Karpas-422 (cell line): ENCODE measurements at places on chromosomes 2 and 18.

GRCh38 chr2:55142518-55142917 lies 89.6 kb downstream of the CLHC1 start:
- no peak for DNase-seq

GRCh38 chr2:54455563-54456361 lies at the start of gene SPTBN1:
SPTBN1 (plus strand) TSS chr2:54456327; CDS start chr2:54526419, 70,092 bp downstream.
- peak; percentile 67 for DNase-seq

DNA sequence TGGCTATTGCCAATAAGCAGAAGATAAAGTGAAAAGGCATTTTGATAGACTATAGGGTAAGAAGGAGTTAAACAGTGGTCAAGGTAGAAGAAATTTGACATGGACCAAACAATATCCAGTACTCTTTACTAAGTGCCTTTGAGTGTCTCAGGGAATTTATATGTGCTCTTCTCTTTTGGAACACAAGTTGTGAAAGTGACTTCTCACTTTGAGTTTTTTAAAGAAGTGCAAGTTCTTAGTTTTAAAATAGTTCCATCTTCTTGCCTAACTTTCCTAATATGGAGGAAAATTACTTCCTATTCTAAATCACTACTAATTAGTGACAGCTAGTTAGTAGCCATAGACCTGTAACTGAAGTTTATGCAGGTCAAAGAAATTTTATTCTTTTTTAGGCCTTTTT lies 63.4 kb downstream of the AFTPH start:
- no peak for DNase-seq

GRCh38 chr18:37065254-37065653 lies 236.3 kb downstream of the KIAA1328 start:
- DNase-seq, result no peak

GRCh38 chr2:134682726-134683125 lies 36.1 kb downstream of the TMEM163 start:
- DNase-seq, result no peak

DNA sequence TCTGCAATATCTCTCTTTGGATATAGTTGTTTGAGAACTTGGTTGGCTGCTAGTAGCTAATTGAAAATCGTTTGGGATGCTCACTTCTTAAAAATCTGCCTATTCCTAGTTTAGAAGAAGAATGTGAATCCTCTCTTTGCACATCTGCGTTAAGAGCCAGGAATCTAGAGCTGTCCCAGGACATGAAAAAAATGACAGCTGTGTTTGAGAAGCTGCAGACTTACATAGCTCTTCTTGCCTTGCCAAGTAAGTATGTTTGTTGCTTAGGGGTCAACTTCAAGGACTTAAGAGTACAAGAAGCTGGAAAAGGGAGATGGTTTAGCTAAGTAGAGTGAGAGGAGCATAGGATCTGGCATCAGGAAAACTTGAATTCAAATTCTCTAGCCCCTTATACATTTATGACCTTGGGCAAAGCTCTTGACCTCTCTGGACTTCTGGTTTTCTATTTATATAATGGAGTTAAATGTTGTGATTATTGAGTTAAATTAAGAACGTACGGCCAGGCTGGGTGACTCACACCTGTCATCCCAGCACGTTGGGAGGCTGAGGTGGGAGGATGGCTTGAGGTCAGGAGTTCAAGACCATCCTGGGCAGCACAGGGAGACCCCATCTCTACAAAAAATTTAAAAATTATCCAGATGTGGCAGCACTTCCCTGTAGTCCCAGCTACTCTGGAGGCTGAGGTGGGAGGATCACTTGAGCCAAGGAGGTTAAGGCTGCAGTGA lies 55.2 kb upstream of the STON1 start:
- no peak for DNase-seq

DNA sequence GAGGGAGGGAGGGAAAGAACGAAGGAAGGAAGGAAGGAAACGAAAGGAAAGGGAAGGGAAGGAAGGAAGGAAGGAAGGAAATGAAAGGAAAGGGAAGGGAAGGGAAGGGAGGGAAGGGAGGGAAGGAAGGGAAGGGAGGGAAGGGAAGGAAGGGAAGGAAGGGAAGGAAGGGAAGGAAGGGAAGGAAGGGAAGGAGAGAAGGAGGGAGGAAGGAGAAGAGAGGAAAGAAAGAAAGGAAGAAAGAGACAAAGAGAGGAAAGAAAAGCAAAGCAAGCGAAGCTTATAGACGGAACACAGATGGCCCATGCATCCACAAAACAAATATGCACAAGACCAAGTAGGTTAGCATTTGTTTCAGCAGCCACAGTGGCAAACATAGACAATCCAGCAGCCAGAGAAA lies 20.4 kb upstream of the GALNT3 start:
- DNase-seq, result no peak

GRCh38 chr18:68431111-68431921 lies 283.6 kb downstream of the TMX3 start:
- no peak for DNase-seq

- DNase-seq, result no peak
These were observed 1.9 kb downstream of the PER2 start for GRCh38 chr2:238286551-238286950.

DNA sequence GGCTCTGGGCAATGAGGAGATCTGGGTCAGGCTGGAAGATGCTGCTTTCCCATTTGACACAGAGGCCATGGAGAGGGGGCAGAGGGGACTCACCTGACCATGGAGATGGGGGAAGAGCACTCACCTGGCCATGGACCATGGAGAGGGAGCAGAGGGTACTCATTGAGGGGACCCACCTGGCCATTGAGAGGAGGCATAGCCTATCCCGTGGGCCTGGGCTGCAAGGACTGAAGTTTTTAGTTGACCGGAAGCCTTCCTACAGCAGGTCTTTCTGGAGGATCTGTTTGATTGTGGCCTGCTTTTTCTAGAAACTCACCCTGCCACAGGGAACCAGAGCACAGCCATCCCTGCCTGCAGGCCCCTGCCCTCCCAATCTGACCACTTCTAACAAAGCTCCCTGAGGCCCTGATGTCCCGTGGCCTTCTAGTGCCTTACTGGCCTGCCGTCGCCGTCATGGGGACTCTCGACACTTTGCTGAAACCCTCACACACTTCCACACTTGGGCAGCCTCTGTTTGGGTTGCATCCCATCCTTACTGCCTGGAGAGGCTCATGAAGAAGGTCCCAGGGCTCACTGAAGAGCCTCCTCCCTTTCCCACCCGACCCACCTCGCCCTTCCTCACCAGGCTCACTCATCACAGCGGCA lies 5.1 kb upstream of the PROM2 start:
- no peak for DNase-seq

GRCh38 chr2:54669677-54670484 lies 53.6 kb upstream of the EML6 start:
- DNase-seq, result peak; percentile 60

GRCh38 chr2:80489717-80490116 lies 185.2 kb upstream of the LRRTM1 start:
- no peak for DNase-seq

DNA sequence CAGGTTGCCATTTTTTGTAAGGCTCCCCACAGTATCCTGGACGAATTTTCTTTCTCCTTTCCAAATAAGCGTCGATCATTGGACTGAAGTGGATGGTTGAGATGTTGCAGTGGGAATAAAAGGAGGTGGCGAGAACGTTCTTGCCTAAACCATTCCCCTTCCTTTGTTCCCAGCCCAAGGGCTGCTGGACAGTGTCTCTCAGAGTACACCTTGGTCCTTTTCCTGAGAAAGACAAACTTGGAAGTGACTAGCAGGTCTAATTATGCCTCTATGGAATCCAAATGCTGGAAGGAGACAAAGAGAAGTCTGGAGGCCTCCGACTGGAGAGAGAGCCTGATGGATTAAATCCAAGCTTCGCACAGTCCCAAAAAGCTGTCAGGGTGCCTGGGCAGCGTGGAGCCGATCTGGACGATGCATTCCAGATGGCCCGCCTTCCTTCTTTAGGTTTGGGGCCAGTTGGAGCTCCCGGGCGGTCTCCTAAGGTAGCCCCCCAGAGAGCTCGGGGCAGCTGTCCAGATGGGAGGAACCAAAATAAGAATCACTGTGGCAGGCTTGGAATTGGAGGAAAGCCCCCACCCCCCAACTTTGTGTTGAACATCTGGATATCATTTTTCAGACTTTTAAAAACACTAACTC lies 186.8 kb downstream of the TMEM247 start:
- DNase-seq, result no peak

- DNase-seq, result no peak
These were observed 112.8 kb downstream of the ZNF516 start for GRCh38 chr18:76382275-76382674.

GRCh38 chr18:35030277-35030989 lies 10.8 kb upstream of the MAPRE2 start:
- peak; percentile 71 for DNase-seq

DNA sequence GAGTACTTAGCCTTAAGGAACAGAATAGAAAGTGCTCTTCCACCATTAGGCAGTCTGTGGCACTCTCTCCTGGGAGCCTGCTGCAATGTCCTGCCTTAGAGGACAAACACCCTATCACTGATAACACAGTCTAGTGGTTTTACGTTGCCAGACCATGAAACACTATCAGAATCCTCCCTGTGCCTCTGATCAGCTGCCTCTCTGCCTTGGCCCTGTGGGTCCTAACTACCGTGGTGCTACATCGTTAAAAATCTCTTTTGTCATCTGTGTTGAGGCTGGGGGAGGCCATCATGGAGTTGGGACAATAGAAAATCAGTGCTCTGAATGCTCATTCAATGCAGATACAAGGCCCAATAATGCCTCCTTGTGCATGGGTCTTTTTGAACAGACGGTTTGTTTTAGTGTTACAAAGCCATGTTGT lies 11.9 kb upstream of the APCDD1 start:
- DNase-seq, result no peak

DNA sequence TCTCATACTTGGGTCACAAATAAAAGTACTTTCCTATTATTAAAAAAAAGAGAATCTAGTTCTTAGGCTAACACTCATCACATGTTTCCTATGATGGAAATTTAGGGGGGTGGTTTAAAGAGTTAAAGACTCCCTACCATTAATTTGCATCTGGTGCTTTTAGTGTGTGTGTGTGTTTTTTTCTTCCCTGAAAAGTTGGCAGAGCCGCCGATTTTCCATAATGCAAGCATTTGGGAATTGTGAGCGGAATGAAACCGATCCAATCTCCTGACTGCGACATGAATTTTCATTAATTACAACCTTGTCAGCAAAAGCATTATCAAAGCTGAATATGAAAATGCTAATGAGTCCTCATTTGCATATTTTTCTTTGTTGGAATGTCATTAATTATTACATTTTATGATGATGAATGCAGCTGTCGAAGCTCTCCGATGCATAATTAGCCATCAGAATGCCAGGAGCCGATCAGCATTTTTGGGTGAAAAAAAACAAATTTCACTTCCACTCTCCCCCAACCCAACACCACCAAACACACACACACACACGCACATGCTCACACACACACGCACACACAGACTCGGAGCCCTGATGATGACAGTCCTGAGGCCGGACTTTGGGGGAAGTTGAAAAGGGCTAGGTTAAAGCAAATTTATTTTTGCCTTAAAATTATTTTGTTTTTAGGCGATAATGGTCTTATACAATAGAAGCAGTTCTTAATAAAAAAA lies 165.4 kb downstream of the TCF4 start:
- peak; percentile 75 for DNase-seq

GRCh38 chr2:172743898-172744297 lies 8.3 kb downstream of the RAPGEF4 start:
- DNase-seq, result no peak

DNA sequence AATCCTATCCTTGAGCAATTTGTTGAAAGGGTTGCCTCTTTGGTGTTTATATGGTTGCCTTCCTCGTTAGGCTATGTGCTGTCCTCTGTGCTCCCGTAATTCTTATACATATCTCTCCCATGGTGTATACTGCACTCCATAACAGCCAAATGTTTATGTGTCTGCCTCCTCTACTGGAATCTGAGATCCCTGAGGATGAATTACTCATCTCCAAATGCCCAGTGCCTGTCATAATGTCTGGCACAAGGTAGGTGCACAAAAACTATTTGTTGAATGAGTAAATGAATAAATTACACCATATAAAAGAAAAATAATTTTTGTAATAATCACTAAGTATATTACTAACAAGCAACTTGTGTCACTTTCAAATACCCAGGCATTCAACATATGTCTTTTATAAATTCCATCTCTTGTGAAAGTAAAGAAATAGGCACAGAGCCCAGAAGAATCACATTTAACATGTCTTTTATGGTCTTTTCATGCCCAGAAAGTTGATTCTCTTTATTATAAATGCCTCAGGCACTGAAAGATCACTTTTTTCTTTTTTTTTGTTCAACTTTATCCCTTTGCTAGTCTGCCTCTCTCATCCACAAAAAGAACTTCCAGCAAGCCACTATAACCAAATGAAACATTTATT lies 164.9 kb downstream of the CCDC148 start:
- DNase-seq, result no peak

GRCh38 chr2:19685731-19686130 lies 216.1 kb downstream of the TTC32 start:
- DNase-seq, result no peak

DNA sequence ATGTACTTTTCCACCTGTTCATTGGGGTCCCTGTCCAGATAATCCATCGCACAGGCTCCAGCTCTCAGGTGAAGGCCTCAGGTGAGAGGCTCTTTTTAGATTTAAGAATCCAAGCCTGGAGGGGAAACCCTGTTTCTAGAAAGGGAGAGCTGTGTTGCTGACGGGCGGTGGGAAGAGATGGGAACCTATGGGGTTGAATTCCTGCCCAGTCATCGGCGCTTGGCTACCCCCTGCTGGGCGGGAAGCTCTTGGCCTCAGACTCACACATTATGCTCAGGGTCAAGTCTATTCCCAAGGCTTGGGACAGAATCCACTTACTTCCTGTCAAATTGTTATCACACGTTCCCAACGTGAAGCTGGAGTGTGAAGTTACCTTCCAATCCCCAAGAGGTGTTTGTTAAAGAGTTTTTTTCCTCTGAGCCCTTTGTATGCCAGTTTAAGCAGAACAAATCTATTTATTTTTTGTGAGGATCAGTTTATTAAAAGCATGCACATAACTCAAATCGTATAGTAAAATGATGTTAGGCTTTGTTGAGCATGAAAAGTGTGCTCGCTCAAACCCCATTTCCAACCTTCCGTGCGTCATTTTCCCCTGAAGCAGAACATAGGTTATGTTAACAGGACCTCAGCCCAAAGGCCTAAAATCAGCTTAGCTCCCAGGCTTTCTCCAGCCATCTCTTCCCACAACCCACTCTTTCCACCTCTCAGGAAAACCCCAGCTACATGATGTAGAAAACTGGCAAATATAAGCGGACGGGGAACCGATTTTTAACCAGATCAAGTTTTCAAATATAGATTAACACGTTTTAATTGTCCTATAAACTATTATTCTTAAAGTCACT lies 181.7 kb upstream of the ETAA1 start:
- DNase-seq, result peak; percentile 77

GRCh38 chr2:46827274-46828134 lies 88.1 kb downstream of the MCFD2 start:
- DNase-seq, result no peak

GRCh38 chr2:60002183-60002867 lies 551.1 kb downstream of the BCL11A start:
- DNase-seq, result peak; percentile 53

- DNase-seq, result no peak
These were observed 12.9 kb upstream of the INPP5D start for GRCh38 chr2:233047206-233047605.
